ENCODE measurements at places on chromosomes 11 and 22.

GRCh38 chr22:42296381-42296853 is 26.0 kb upstream of the TCF20 start:
- no peak for DNase-seq

- peak; percentile 59 for DNase-seq
Observed at GRCh38 chr22:20956258-20957101, 10.6 kb upstream of the AIFM3 start.

DNA sequence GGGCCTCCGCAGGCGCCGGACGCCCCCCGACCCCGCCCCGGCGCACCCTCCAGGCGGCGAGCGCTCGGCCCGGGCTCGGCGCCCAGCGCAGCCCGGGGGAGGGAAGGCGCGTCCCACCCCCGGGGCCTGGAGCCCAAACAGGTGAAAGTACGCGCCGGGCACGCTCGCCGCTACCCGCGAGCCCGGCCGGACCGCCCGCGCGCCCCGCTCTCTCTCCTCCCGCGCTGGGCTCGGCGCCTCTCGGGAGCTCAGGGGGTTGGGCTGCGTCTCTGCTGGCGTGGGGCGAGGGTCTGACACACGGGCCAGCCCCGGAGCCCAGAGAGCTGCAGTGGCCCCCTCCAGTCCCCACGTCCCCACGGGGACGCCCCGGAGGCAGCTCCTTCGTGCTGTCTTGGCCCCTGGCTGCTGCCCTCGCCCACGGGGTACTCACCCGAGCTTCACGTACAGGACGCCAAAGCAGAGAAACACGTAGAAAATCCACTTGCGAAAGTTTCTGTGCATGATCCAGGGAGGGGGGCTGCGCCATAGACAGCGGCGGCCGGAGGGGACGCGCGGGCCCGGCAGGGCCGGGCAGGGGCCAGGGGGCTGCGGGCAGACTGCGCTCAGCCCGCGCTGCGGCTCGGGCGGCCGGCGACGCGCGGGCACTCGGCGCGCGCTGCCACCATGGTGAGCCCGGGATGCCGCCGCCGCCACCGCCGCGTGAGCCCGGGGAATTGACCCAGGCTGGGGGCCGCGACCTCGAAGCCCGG is 534 bp downstream of the WNT7B start:
- no peak for DNase-seq

GRCh38 chr11:10666556-10667520 is 26.7 kb downstream of the IRAG1 start:
- DNase-seq = no peak

DNA sequence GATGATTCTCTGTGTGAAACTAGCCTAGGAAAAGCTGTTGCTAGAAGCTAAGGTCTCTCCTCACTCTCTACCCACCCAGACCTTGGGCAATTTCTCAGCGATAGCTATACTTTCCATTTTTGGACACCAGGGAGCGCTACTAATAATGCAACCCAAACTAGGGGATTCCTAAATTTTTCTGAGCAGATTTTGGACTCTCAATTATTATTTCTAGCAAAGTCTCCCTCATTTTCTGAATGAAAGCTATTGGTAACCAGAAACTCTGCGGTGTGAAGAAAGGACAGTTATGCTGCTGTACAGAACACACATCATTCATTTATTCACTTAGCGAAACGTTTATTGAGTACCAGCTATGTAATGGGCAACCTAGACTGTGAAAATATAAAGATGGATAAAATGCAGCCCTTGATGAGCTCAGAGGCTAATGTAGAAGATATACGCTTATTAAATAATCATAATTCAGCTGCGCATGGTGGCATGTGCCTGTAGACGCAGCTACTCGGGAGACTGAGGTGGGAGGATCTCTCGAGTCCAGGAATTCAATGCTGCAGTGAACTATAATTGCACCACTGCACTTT is 6.1 kb upstream of the STIM1 start:
- DNase-seq = peak; percentile 46

DNA sequence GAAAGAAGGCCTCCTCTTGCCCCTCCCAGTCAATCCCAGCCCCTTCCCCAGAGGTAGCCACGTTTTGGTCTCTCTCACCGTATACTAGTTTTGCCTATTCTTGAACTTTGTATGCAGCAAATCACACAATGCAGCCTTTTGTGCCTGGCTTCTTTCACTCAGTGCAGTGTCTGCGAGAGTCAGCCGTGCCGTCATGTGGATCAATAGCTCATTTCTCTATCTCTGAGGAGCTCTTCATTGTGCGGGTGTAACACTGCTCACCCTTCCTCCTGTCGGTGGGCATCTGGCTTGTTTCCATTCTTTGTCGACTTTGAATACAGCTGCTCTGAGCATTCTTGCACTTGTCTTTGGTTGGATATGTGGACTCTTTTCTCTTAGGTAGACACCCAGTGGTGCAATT is 146.5 kb downstream of the CACNA1I start:
- no peak for DNase-seq

GRCh38 chr11:84990141-84990540 is 637.0 kb downstream of the DLG2 start:
- no peak for DNase-seq

GRCh38 chr22:40476341-40476740 is 105.9 kb downstream of the SGSM3 start:
- no peak for DNase-seq

- DNase-seq = peak; percentile 46
Observed at GRCh38 chr11:114399490-114400215, 658 bp downstream of the C11orf71 start.

DNA sequence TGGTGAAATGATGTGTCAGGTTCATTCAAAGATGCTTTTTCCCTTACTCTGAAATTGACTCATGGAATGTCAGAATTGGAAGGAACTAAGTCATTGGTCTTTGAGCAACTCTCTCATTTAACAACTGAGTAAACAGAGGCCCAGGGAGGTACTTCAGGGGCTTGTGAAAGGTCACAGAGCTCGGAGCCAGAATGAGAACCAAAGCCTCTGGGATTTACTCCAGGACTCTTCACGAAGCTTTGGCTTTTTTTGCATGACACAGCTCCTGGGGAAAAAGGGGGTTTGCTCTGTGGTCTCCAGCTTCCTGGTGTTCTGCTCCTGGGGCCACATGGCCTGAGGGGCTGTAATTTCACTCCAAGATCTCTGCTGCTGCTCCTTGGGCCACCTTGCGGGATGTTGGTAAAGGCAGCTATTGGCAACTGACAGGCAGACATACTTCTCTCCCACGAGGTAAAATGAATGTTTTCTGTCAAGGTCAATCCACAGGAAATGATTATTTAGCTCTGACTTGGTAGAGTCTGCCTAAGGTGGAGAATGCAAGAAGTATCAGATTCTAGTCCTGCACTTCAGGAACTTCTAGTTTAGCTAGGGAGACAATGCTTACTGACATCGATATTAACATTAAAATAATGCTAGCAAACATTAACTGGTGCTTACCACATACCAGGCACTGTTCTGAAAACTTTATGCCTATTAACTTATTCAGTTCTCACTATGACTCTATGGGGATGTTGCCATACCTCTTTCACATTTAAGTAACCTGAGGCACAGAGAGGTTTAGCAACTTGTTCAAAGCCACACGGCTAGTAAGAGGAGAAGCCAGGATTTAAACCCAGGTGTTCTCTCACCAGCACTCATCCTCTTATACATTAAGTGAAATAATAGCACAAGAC is 16.1 kb downstream of the PKNOX2 start:
- DNase-seq = peak; percentile 27

DNA sequence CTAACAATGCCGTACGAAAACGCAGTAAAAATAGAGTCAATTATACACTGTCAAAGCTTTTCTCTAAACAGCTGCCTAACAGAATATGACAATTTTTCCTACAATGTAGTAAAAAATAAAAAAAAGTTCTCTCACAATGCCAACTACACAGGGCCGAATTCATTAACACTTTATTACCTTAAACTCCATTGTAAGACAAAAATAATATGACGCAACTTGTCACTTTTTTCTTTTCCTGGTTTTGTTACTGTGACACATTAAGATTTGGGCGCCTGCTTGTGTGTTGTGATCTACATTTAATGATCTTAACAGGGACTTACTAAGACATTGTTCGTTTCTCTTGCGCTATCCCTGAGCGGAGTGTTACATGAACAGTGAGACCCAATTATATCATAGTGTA is 204.1 kb downstream of the INSC start:
- no peak for DNase-seq

DNA sequence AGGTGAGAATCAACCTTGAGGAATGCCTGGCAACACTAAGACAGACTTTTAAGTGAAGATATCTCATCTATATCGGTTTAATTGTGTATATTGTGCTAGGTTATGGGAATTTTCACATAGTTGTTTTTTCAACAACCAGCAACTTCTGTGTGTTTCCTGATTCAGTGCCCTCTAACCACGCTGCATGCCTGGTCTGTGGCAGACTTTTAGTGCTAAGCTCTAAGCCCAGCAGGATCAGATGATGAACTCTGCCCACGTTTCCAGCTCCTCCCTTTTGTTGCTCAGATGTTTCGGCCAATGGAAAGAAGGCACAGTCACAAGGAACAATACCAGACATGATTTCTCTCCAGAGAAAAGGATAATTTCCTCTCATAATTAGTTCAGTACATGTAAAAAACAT is 1.4 kb upstream of the VWA5A start:
- peak; percentile 6 for DNase-seq

GRCh38 chr11:68213135-68213515 is at the start of gene KMT5B:
TSS of gene KMT5B (minus strand) at chr11:68213296. CDS start at chr11:68190076, 23,220 bp downstream.
- DNase-seq = no peak

GRCh38 chr11:8624698-8625097 is 30.7 kb upstream of the STK33 start:
- no peak for DNase-seq

- DNase-seq = no peak
Observed at GRCh38 chr11:107821199-107821927, 37.2 kb downstream of the SLC35F2 start.

- no peak for DNase-seq
Observed at GRCh38 chr22:49232319-49233067, 595.2 kb downstream of the BRD1 start.

DNA sequence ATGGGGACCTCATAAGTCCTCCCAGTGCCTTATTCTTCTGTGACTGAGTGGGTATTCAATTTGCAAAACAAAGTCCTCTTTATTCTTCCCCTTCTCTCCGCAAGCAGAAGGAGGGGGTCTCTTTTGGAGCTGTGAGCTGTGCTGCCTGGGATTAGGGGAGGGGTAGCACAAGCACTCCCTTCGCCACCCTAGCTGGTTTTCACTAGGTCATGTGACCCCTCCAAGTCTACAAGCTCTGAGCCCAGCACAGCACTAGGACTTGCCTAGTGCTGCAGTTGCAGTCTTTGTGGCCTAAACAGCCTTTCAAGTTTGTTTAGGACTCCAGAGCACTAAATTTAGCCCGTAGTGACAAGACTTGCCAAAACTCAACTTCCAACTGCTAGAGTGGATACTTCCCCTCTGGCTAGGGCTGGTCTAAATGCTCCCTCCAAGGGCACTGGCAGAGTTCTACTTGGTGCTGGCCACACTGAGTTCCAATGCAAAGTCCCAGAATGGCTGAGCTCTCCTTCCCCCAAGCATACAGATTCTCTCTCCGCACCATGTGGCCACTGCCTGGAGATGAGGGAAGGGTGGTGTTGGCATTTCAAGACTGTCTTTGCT is 25.4 kb downstream of the TAF1D start:
- no peak for DNase-seq

- DNase-seq = no peak
Observed at GRCh38 chr11:112412383-112412782, 151.7 kb upstream of the PLET1 start.

DNA sequence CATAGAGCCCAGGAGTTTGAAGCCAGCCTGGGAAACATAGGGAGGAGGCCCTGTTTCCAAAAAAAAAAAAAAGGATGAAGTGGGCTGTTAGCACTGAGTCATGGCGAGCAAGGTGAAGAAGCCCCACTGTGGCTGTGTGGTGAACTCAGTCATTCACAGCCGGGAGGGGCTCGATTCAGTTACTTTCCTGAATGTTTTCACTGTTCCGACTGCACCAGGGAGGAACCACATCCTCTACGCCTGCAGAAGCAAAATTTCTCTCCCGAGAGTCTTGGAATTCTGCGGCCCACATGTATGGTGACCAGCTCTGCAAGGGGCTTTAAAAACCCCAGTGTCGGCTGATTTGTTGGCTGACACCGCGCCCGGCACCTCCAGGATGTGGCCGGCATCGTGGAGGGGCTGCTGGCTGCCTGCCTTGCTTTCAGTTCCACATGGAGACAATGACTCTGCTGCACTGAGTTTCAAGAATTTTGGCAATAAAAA is 27.8 kb upstream of the GRAMD4 start:
- peak; percentile 49 for DNase-seq

GRCh38 chr11:1352696-1353382 is 36.9 kb upstream of the BRSK2 start:
- no peak for DNase-seq

DNA sequence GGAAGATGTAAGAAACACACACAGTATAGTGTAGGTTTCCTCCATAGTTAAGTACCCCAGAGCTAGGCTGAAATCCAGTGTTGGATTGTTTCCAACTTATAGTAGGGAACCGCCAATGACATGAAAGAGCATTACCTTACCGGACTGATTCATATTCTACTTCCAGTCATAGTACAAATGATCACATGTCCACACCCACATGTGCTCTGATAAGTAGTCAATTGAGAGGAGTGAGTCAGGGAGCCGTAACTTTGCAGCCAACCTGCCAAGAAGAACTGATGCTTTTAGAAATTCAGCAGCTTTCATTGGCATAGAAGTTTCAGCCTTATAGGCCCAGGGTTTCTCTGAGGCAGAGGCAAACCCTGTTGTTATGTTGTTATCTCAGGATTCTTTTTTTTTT is 240.6 kb downstream of the ETS1 start:
- DNase-seq = peak; percentile 45

Measured in kidney tubule cell (primary cell).